PC-9 (cell line): ENCODE measurements at places on chromosomes 1 and 21. TPM values are rescaled to one million over a fixed set of nuclear protein-coding genes. Genes with fewer than 3 reads are reported as not detected.

Gene RBP7
- 0.61 and 1.8 TPM in 2 replicates for total RNA-seq

Gene ITLN2
- total RNA-seq = not detected in 2 replicates

Gene CD1B
- total RNA-seq = not detected in 2 replicates

Gene RORC
- 0.35 and 0.70 TPM in 2 replicates for total RNA-seq

DNA sequence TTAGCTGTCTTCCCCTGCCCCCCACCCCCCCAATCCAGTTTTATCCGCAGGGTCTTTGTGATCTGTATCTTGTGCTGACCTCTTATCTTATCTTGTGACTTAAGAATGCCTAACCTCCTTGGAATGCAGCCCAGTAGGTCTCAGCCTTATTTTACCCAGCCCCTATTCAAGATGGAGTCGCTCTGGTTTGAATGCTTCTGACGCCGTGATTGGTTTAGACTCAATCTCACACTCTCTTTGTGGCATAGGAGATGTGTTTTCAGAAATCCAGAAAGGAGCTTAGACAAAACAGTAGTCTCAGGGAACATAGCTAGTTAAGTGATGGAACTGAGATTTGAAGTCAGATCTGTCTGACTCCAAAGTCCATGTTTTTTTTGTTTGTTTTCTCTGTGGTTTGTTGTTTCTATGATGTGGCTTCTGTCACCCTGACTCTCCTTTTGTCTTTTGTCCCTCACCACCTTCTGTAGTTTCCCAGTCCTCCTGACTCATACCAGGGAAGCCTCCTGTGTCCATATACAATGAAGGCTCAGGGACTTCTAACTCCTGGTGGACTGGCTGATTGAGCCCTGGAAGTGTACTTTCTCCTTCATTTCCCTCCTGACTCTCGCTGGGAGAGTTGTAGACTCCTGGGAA, 18.1 kb upstream of the USP24 start:
- H3K27me3 ChIP-seq = no peaks in the 10 kb centered on the region
- H3K36me3 ChIP-seq = no peaks in the 10 kb centered on the region
- H3K4me1 ChIP-seq = peaks cover 20% of the 10 kb centered on the region
- H3K27ac ChIP-seq = no peak overlapping the region
- DNase-seq = no peak
- H3K4me3 ChIP-seq = no peak overlapping the region

DNA sequence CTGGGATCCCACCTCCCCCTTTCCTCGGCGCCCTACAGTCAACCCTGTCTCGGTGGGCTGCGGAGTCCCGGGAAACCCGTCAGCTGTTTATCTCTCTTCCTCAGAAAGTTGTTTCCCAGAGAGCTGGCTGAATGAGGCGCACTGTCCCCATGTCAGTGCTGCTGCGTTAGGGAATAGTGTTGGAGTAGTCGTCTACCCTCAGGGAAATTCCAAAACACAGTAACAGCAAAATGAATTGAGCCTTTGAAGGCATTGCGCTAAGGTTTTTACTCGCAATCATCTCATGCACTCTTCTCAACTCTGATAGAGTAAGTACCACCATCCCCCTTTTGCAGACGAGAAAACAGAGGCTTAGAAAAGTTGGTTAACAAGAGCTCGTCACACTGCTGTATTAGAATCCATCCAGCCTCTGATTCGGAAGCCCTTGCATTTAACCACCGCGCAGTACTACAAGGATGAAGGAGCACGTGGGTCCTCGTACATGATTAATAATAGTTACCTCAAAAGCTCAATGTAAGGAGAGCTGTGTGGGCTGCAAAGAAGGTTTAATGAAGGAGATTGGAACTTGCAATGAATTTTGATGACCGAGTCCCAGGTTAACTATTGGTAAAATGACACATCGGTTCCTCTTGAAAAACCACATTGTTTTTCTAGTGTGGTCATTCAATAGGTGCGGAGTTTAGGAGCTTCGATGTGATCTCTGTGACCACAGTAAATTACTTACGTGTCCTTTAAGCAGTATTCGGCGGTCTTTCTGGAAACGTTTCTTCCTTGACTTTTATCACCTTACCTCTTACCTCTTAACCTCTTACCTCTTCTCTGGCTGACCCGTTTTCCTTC, 788 bp upstream of the EDEM3 start:
- peak overlapping the region; percentile 32 for H3K27ac ChIP-seq
- DNase-seq = peak; percentile 69
- peaks cover 25% of the 10 kb centered on the region for H3K4me1 ChIP-seq
- H3K27me3 ChIP-seq = no peaks in the 10 kb centered on the region
- peak overlapping the region; percentile 73 for H3K4me3 ChIP-seq
- H3K36me3 ChIP-seq = no peaks in the 10 kb centered on the region

GRCh38 chr21:46394595-46395104, 64.0 kb upstream of the DIP2A start:
- no peaks in the 10 kb centered on the region for H3K27me3 ChIP-seq
- no peaks in the 10 kb centered on the region for H3K4me1 ChIP-seq
- H3K36me3 ChIP-seq = no peaks in the 10 kb centered on the region
- no peak overlapping the region for H3K4me3 ChIP-seq

DNA sequence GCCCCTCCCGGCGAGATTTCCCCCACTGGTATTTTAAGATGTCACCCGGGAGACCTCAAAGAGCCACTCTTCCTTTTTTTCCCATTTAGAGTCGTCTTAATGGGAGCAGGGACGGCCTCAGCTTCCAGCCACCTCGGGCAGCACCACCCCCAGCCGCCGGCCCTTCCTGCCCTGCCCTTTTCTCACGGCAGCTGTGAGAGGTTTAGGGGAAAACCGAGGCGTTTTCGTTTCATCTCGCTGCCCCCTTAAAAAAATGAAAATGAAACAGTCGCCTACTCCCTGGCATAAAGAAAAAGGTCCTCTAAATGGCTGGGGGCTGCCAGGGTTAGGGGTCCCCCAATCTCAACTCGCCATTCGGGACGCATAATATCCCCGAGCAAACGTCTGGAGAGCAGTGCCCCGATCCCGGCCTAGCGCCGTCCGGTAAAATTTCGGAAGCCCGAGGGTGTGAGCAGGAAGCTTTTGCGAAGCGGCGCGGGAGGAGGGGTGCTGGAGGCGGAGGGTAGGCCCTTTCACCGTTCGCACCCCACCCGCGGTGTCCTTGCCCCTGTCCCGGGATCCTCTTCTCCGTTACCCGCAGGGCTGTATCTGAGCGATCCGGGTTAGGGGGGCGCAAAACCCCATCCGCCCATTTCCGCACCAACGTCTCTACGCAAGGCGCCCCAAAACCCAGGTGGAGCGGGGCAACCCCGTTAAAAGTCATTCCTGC, 1.2 kb downstream of the RUNX3 start:
- H3K27ac ChIP-seq = no peak overlapping the region
- peaks cover 18% of the 10 kb centered on the region for H3K27me3 ChIP-seq
- H3K4me3 ChIP-seq = no peak overlapping the region
- no peaks in the 10 kb centered on the region for H3K36me3 ChIP-seq
- H3K4me1 ChIP-seq = no peaks in the 10 kb centered on the region

DNA sequence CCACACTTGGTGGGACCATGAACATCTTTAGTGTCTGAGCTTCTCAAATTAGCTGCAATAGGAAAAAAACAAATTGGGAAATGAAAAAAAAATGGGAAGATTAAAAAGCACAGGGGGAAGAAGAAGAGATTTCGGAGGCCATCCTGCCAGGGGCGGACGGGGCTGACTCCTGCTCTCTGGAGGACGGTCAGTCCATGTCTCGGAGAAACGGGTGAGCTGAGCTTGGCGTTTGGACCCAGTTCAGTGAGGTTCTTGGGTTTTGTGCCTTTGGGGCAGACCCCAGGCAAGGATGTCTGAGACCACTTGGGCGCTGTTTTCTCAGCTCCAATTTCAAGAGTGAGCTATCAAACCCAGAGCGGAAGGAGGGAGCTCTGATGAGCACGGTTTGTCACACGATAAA, 123.9 kb downstream of the PRDM2 start:
- no peak for DNase-seq
- no peaks in the 10 kb centered on the region for H3K27me3 ChIP-seq
- no peak overlapping the region for H3K27ac ChIP-seq
- H3K4me3 ChIP-seq = no peak overlapping the region
- H3K4me1 ChIP-seq = no peaks in the 10 kb centered on the region

DNA sequence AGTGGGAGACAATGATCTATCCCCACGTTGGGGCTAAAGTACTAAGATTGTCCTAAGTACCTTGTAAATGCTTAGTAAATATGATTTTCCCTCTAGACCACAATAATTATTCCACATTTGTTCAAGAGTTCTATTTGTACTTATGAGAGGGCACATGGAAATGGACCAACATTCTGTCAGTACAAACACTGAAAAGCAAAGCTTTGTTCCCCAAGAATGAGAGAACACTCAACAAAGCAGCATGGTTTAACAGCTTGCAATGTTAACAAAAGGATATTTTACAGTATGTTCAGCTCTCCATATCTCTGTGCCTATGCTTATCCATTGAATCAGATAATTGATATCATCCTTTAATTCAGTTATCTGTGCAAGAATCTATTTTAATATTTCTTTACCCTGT, 35.4 kb downstream of the RBM11 start:
- H3K27ac ChIP-seq = no peak overlapping the region
- no peaks in the 10 kb centered on the region for H3K4me1 ChIP-seq
- H3K27me3 ChIP-seq = no peaks in the 10 kb centered on the region

DNA sequence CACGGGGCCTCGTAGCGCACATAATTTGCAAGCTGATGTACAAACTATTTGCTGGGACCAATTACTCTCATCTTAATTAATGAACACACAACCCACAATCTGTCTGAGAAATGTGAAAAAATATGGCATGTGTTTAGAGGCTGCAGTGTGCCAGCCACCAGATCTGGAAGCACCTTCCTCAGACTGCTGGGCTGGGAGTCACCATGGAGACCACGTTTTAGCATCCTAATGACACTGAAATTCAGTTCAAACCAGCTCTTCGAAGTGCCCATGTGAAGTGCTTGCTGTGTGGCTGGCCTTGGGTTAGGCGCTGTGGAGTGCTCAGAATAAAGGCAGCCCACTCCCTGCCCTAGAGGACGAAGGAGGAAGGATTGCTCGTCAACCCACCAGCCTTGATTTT, 482.4 kb downstream of the OMA1 start:
- peaks cover 11% of the 10 kb centered on the region for H3K27me3 ChIP-seq
- no peak overlapping the region for H3K4me3 ChIP-seq
- no peak for DNase-seq
- no peaks in the 10 kb centered on the region for H3K4me1 ChIP-seq
- no peak overlapping the region for H3K27ac ChIP-seq

- H3K4me1 ChIP-seq = no peaks in the 10 kb centered on the region
- peaks cover 17% of the 10 kb centered on the region for H3K36me3 ChIP-seq
- no peak overlapping the region for H3K4me3 ChIP-seq
- H3K27ac ChIP-seq = no peak overlapping the region
Measured at GRCh38 chr1:235221653-235222375, 60.8 kb upstream of the RBM34 start.

GRCh38 chr1:11721311-11721710, 14.6 kb upstream of the AGTRAP start:
- no peaks in the 10 kb centered on the region for H3K27me3 ChIP-seq
- no peak for DNase-seq
- H3K4me1 ChIP-seq = no peaks in the 10 kb centered on the region
- no peak overlapping the region for H3K27ac ChIP-seq
- no peak overlapping the region for H3K4me3 ChIP-seq

DNA sequence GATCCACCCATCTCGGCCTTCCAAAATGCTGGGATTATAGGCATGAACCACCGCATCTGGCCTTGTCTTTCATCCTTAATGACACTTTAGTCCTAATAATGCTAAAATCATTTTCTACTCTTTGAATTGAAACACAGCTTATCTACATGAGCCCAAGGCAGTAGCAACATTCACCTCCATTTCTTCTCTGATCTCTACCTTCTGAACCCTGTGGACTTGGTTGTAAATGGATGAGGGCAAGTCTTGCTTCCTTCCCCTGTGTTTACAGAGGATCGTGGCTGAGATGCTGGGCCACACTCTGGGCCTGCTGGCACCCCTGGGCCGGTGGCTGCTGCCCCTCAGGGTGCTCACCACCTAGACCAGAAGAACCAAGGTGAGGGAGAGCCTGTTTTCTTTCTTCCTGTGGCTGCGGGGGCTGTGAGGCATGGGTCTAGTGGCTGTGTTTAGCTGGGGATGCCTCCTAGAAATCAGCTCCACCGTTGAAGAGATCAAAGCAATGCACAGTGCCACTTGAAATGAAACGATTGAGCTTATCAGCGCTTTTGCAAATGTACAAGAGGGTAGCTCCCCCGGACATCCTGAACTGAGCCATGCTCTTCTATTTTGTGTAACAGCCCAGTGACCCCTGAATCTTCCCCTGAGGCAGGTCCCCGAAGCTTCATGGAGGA, 32.2 kb upstream of the LGALS8 start:
- no peaks in the 10 kb centered on the region for H3K36me3 ChIP-seq
- no peak overlapping the region for H3K4me3 ChIP-seq
- no peaks in the 10 kb centered on the region for H3K27me3 ChIP-seq
- no peak for DNase-seq

GRCh38 chr1:103109311-103109920, 1.1 kb upstream of the COL11A1 start:
- DNase-seq = no peak
- no peak overlapping the region for H3K4me3 ChIP-seq
- H3K4me1 ChIP-seq = no peaks in the 10 kb centered on the region
- no peaks in the 10 kb centered on the region for H3K27me3 ChIP-seq
- no peaks in the 10 kb centered on the region for H3K36me3 ChIP-seq
